HS-5 (cell line): ENCODE measurements at places on chromosomes 12 and 14.

- no peak for DNase-seq
Measured at GRCh38 chr14:100640471-100641273, 53.5 kb upstream of the BEGAIN start.

DNA sequence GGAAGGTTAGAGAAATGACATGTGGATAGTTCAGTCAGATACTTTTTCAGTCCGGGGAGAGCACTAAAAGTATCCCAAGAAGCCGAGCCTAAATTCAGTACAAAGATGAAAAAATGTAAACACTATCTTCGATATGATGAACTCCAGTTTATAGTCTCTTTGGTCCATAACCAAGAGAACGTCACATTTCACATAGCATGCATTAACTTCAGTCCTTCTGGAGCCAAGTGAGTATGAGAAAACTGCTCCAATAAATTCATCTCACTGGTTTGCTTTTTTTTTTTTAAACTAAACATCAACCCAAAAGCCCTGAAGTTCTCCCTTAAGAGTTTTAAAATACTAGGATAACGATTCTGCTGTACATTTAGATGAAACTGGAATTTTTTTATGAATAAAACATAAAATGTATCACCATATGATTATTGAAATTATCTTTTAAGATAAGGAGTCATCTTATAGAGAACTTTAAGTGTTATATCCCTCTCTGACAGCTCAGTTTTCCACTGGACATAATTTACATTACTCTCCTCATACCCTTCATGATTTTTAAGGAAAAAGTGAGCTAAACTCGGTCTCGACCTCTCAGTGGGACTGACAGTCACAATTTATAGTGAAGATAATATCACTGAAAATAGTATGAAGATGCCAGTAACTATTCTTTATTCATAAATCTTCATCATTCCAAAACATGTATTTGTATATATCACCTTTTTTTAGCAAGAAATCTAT, 841.5 kb upstream of the FLRT2 start:
- no peak for DNase-seq

- no peak for DNase-seq
Measured at GRCh38 chr14:74348241-74348734, at the start of gene VRTN. VRTN (plus strand) TSS chr14:74348471; CDS start chr14:74356784, 8,313 bp downstream.

DNA sequence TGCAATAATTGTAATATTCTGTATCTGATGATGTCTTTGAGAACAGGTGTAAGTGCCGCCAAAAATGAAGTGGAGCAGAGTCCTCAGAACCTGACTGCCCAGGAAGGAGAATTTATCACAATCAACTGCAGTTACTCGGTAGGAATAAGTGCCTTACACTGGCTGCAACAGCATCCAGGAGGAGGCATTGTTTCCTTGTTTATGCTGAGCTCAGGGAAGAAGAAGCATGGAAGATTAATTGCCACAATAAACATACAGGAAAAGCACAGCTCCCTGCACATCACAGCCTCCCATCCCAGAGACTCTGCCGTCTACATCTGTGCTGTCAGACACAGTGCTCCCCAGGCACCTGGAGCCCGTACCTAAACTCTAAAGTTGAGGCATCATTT, 268.7 kb downstream of the DAD1 start:
- DNase-seq: no peak

GRCh38 chr12:116651089-116651488, 86.8 kb downstream of the SPRING1 start:
- no peak for DNase-seq

DNA sequence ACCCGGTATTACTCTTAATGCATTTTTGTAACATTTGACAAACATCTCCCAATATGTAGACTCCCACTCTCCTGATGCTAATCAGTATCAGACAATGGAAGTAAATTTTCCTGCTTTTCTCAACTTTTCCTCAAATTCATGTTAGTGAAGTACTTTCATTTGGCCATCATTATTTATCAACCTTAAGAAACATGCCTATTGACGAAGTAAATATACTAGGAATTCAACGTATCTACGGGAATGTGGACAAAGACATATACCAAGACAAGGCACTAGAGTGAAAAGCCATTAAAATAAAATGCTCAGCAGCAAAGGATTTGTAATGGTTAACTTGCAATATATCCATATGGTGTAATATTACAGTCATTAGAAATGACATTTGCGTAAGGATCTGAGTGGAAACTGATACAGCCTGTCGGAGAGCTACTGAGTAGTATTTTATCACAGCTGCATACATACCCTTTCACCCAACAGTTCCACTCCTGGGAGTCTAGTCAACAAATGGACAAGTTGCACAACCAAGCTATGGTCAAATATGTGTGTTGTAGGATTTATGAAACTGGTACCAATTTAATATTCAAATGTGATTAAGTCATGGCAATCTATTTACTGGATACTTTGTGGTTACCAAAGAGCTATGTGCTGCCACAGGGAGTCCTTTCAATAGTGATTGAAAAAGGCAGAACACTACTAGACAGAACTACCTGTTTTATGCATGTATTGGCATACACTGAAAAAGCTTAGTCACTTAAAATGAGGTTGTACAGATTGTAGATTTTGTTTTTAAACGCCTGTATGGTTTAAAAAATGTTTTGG, 26.5 kb downstream of the NUDT4 start:
- DNase-seq: no peak

- no peak for DNase-seq
Measured at GRCh38 chr12:108724890-108725151, 6.5 kb downstream of the CORO1C start.

DNA sequence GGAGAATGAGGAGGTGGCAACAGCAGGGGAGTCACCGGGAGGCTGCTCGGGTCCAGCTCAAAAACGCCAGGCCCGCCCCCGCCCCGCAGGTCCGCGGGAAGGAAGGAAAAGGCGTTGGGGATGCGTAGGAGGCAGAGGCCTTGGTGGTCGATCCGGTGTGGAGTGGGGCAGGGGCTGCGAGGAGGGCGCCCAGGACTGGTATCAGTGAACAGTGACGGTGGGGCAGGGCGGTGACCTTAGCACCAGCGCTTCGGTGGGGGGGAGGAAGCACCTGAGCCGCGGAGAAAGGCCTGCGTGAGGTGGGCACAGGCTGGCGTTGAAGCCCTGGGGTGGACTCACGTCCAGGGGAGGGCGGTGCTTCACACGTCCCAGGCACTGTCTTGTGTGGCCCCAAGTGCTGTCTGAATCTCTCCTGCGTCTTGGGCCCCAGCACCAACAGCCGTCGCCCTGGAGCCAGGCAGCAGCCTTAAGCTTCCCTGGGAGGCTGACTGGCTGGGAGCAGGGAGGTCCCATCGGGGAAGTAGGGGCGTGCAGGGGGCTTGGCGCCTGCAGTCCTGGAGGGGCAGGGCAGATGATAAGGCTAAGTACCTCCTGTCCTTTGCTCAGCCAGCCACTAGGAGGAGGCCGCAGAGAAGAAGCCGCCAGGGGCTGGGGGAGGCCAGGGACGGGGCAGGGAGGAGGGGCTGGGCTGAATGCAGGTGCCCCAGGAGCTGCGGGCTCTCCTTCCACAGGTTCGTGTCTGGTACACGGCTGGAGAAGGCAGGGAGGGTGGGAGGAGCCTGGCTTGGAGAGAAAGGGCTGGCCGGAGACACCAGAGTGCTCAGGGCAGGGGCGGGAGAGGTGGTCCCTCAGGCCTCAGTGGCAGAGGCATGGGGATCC, 26.5 kb downstream of the ZBTB42 start:
- DNase-seq: no peak

DNA sequence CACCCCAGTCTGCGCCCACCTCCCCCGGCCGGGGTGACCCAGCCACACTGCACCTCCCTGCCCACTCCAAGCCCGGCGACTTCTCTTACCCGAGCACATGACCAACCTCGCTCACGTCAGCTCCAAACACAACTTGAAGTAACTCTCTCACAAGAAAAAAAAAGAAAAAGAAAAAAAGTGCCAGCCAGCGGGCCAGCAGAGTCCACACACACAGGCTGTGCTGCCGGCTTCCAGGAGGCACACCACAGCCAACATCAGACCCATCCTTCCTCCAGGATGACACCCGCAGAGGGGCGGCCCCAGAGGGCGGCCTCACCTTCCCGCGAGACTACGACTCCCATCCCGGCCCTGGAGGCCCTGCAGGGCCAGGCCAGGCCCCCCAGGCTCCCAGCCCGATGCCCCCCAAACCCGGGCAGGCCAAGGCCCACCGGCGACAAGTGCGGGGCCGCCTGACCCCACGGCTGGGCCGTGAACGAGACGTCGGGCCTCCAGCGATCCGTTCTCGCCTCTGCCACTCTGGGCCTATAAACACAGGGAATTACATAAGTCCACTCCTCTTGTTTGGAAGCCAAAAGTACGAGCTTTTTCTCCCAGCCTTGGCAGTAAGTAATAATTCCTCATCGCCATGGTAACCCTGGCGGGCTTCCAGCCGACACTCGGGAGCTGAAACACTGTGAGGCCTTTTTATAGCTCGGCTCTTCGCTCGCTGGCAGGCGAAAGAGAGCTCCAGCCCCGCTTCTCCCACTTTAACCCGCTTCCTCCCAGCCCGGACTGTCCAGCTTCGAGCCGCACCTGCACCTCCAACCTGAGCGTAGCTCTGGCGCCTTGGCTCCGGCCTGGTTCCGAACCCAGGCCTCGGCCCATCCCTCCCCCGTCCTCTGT, 49.1 kb downstream of the NCOR2 start:
- DNase-seq: peak; percentile 95

DNA sequence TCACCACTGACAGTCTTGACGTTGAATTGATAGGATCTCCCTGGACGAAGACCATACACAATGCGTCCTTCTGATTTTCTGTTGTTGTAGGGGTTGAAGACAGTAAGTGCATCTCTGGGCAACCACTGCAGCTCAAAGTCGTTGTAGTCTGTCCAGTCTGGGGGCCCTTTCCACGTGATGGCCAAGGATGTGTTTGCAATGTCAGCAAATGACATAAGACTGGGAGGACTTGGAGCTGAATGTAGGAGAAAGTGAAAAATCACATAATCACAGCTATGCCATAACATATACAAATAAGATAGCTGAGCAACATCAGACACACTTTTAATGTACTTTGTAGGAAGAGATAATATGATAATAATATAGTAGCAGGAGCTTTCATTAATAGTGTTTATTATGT, 77.8 kb downstream of the PTPRB start:
- DNase-seq: no peak

- DNase-seq: no peak
Measured at GRCh38 chr12:109539508-109539907, 33.8 kb downstream of the MMAB start.

- peak; percentile 39 for DNase-seq
Measured at GRCh38 chr12:40054555-40055227, 51.2 kb downstream of the SLC2A13 start.

DNA sequence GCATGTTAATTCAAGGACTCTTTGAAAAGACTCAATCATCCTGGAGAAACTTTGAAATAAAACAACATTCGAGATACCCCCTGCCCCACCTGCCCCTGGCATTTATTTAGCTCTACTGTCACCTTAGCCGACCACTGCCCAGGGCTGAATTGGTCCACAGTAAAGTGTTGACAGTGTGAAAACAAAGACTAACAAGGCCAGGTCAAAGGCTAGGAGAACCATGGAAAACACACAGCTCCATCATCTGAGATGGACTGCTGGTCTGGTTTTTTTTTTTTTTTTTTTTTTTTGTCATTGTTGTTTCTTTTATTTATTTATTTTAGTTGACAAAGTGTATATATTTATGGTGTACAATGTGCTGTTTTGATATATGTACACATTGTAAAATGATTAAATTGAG, 25.7 kb downstream of the GSTZ1 start:
- no peak for DNase-seq

- DNase-seq: no peak
Measured at GRCh38 chr12:124597041-124597440, 29.6 kb upstream of the NCOR2 start.

GRCh38 chr14:36363704-36364103, 43.3 kb upstream of the MBIP start:
- DNase-seq: no peak

DNA sequence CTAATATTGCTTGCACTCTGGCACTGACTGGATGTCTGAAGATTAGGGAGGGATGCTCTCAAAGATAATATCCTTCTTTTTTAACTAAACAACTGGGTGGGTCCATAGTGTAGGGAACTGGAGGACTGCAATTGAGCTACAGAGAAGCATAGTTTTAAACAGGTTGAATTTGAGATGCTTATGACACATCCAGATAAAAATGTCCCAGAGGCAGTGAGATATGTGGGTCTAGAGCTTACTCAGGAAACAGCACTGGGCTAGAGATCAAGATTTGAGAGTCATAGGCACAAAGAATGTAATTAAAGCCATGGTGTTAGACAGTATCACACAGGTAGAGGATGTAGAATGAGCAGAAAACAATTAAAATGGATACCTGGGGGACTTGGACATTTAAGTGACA, 198.4 kb downstream of the NELL2 start:
- DNase-seq: no peak

GRCh38 chr12:4892418-4892817, 17.3 kb upstream of the KCNA1 start:
- DNase-seq: no peak

GRCh38 chr12:26612203-26612602, 220.8 kb downstream of the ITPR2 start:
- no peak for DNase-seq
